ENCODE measurements at places on chromosomes 2 and 18. TPM values are rescaled to one million over a fixed set of nuclear protein-coding genes. Genes with fewer than 3 reads are reported as not detected.

The LRRC30 gene
- not detected for total RNA-seq

The ENOSF1 gene
- 3.5 TPM for total RNA-seq

The C2orf78 gene
- not detected for total RNA-seq

The ZNF532 gene
- total RNA-seq, result 52.2 TPM

The MYCN gene
- total RNA-seq, result not detected

The OSR1 gene
- not detected for total RNA-seq

The STAM2 gene
- total RNA-seq, result 31.1 TPM

The CXCR4 gene
- 0.12 TPM for total RNA-seq

The KLHL41 gene
- total RNA-seq, result not detected

The ALLC gene
- not detected for total RNA-seq

The SFT2D3 gene
- total RNA-seq, result 5.6 TPM

The PID1 gene
- total RNA-seq, result 3.0 TPM

The GALR1 gene
- not detected for total RNA-seq

The SLC38A11 gene
- total RNA-seq, result 0.62 TPM

The GPR55 gene
- 0.79 TPM for total RNA-seq

The MTX2 gene
- 29.8 TPM for total RNA-seq

The HOXD8 gene
- 0.49 TPM for total RNA-seq

The SFXN5 gene
- total RNA-seq, result 17.3 TPM

The TDRD15 gene
- total RNA-seq, result not detected

The IL18RAP gene
- total RNA-seq, result not detected

The SPDYA gene
- 0.12 TPM for total RNA-seq

The IL1RL2 gene
- not detected for total RNA-seq

The SLC16A14 gene
- total RNA-seq, result 0.81 TPM

The IL1R2 gene
- total RNA-seq, result not detected

The SOS1 gene
- 6.8 TPM for total RNA-seq

The CFC1 gene
- total RNA-seq, result not detected

The UGT1A10 gene
- not detected for total RNA-seq

The REG1A gene
- total RNA-seq, result not detected

The PCARE gene
- total RNA-seq, result not detected

The CACNB4 gene
- 0.12 TPM for total RNA-seq

The TBR1 gene
- not detected for total RNA-seq

The SERPINB3 gene
- not detected for total RNA-seq

The ABCB11 gene
- 0.02 TPM for total RNA-seq

All from M059J (cell line).